Airway epithelial cell (primary cell): ENCODE measurements at places on chromosomes 13 and 19. TPM values are rescaled to one million over a fixed set of nuclear protein-coding genes. Genes with fewer than 3 reads are reported as not detected.

Gene NUFIP1
- total RNA-seq, result 4.1 and 5.9 TPM in 2 replicates

Gene SBK3
- not detected in 2 replicates for total RNA-seq

Gene BCL2L12
- total RNA-seq, result 24.6 and 27.9 TPM in 2 replicates

Gene COG3
- total RNA-seq, result 22.6 and 37.8 TPM in 2 replicates

Gene WDR88
- not detected in 2 replicates for total RNA-seq

Gene FXYD7
- not detected in 2 replicates for total RNA-seq

Gene FREM2
- 0.07 TPM in 1 of 2 replicates, not detected in the other for total RNA-seq

Gene FUT6
- 0.19 and 0.21 TPM in 2 replicates for total RNA-seq

Gene FAM216B
- total RNA-seq, result not detected in 2 replicates

Gene NFIC
- total RNA-seq, result 21.4 and 34.8 TPM in 2 replicates

Gene VSIG10L
- 6.3 and 6.6 TPM in 2 replicates for total RNA-seq

Gene TMC4
- total RNA-seq, result 12.6 and 12.8 TPM in 2 replicates

Gene ATP4A
- total RNA-seq, result not detected in 2 replicates

Gene BRSK1
- 1.6 and 5.0 TPM in 2 replicates for total RNA-seq

Gene EID2
- total RNA-seq, result 7.9 and 16.6 TPM in 2 replicates

Gene SOX1
- total RNA-seq, result not detected in 2 replicates

Gene SIGLECL1
- total RNA-seq, result not detected in 2 replicates

Gene CNFN
- 2.1 and 5.3 TPM in 2 replicates for total RNA-seq

Gene ZNF561
- total RNA-seq, result 21.8 and 37.2 TPM in 2 replicates

Gene C1QTNF9
- not detected in 2 replicates for total RNA-seq
